ENCODE measurements at places on chromosomes 7 and 10.

- DNase-seq: no peak
Measured at GRCh38 chr7:97126483-97127171, 9.1 kb downstream of the SDHAF3 start.

DNA sequence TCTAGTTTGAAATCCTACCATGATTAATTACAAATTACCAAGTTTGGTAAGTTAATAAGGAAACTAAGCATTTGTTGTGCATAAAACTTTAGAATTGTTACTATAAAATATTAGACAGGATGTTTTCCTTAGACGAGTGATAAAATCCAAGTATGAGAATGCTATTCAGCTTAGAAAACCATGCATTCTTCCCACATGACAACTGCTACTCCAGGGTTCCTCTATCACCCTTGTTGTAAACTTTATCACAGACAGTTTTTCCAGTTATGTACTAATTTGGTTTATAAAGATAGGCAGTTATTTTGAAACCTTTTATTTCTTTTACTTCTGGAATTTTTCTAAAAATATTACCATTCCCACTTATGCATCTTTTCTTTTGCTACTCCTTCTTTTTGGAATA lies 52.0 kb downstream of the SIRT1 start:
- no peak for DNase-seq

DNA sequence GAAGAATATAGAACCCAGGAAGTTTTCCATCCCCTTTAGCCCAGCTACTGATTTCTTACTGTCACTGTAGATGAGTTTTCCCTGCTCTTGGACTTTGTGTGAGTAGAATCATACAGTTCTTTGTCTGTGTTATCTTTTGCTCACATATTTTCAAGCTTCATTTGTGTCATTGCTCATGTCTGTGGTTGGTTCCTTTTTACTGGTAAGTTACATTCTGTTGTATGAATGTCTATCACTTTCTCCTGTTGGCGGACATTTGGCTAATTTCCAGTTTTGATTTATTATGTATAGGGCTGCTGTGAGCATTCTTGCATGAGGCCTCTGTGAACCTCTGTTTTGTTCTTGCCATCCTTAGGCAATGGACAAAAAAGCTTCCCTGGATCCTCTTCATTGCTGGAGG lies 5.3 kb downstream of the GLRX3 start:
- no peak for DNase-seq

- DNase-seq: no peak
Measured at GRCh38 chr7:158111049-158111751, 476.4 kb downstream of the PTPRN2 start.

DNA sequence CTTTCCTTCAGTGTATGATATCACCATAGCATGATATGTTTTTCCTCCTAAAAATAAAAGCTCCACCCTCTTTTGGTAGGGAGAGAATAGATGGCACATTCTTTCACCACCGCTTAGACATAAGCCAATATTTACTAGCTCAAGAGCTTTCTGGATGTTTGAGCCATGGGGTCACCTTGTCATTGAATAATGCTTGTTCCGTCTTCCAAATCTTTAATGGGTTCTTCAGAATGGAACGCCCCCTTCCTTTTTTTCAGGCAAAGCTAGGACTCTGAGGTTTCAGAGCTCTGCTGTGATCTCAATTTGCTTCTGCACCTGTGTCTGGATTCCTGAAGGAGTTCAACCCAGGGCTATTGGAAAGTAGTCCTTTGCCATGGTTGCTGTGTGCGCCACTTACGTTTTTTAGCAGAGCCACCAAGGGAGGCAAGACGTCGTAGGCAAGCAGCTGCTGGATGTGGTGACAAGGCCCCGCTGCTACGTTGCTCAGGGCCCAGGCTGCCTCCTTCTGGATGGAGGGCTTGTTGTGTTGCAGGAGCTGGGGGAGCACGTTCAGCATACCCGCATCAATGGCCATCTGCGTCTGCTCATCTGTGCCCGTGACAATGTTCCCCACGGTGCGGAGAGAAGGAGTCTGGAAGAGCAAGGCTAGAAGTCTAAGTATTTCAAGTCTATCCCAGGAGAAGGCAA lies 23.2 kb downstream of the KPNA7 start:
- DNase-seq: no peak

Data from GF-D8 (cell line).